ENCODE measurements at places on chromosomes 6 and 20.
A peak's percentile ranks its signal among the peaks of the same experiment; 100 is the strongest.

DNA sequence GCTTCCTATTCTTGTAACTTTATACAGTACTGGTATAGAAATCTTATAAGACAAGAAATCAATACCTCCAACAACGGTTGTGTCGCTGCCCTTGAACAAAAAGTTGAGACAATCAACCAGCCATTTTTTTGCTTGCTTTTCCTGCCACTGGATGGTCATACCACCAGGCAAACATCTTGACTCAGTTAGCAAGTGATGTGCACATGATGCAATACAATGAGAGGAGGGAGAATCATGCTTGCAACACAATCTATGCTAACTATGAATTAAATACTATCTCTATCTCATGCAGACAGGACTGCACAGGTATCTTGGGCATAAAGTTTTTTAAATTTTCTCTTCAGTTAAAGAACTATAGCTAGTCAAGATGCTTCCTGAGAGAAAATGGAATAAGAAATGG lies 877.7 kb upstream of the CITED2 start:
- DNase-seq: no peak

- DNase-seq: no peak
Observed at GRCh38 chr6:73062837-73063236, 162.5 kb downstream of the KHDC1L start.

- DNase-seq: peak; percentile 3
Observed at GRCh38 chr6:26250698-26251044, 114.3 kb upstream of the BTN3A2 start.

DNA sequence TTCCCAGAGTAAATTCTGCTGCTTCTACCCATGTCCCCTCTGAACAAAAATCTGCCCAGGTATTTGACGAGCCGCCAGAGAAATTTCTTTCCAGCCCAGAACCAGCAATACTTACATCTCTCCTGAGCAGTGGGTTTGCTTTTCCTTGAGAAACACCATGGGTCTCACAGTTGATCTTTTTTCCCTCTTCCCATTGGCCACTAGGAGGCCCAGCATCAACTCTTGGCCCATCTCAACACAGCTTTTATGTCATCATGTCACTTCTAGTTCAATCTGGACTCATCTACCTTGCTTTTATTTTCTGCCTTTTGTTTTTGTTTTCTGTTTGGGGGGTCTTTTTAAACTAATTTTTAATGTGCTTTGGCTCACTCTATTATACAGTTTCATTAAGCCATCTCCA lies 18.8 kb downstream of the MAFB start:
- DNase-seq: no peak

DNA sequence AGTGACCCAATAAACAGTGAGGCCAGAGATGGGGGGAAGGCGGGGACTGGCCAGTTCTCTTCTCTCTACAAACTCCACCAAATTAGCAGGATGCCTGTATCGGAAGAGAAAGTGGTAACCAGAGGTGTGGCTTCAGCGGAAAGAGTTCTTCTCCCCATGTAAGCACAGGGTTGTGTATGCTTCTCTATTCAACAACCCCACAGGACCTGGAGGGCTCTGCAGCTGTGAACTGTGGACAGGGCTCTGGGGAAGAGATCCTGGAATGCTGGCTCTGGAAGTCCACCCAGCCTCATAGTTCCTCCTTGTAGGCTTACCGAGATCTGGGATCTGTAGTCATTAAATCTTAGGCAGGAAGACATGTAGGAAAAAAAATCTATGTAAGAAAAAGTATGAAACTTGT lies 186.2 kb downstream of the FOXC1 start:
- no peak for DNase-seq

- DNase-seq: no peak
Observed at GRCh38 chr6:134288538-134289203, 29.2 kb downstream of the SGK1 start.

DNA sequence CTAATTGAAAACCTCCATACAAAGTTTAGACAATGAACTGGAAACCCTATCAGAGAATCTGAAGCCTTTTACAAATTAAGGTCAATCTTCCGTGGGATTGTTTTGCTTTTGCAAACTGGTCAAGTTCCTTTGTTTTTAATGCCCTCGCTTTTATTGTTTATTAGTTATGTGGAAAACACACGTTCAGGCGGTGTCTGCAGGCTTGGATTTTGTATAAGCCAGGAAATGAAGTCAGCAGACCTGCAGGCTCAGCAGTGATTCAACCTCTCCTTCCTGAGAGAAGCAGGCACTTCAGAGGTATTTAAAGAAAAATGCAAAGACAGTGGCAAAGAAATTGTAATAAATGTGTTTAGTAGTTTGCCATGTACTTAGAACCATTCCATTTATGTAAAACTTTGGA lies 103.4 kb upstream of the PDE10A start:
- DNase-seq: no peak

DNA sequence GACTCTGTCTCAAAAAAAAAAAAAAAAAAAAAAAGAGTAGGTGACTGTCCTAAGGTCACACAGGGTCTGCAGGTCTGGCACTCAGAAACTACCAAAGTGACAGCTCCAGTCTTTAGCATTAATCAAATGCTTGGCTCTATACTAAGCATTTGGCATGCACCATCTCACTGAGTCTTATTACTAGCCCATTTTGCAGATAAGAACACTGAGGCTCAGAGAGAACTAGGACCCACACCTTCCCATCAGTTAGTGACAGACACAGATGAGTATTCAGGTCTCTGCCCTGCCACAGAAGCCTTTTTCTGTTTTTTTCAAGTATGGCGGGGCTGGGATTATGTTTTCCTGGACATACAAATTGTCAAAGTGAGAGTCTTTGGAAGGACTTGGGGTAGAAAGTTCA lies 23.1 kb upstream of the VSTM2L start:
- DNase-seq: no peak

GRCh38 chr6:12336121-12336971 lies 46.2 kb downstream of the EDN1 start:
- no peak for DNase-seq

- no peak for DNase-seq
Observed at GRCh38 chr6:10030942-10031537, 383.8 kb downstream of the TFAP2A start.

DNA sequence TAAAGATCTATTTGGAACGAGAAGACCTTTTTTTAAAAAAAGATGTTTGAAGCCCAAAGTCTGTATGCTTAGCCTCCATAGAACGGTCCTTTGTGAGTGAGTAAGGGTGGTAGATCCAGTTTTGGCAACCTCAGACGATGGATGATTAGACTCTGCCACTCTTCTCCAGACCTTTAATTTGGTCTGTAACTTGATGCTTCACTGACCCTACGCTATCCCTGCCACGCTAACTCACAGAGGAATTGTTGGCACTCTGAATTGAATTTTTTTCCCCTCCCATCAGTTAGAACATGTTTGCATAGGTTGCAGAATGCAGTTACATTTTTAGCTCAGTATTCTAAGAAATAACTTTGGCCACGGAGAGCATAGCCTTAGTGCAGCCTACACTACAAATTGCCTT lies 15.8 kb upstream of the DEK start:
- no peak for DNase-seq

GRCh38 chr6:118372413-118372812 lies 175.7 kb upstream of the PLN start:
- DNase-seq: no peak

- DNase-seq: no peak
Observed at GRCh38 chr6:40116832-40117231, 182.6 kb upstream of the MOCS1 start.

DNA sequence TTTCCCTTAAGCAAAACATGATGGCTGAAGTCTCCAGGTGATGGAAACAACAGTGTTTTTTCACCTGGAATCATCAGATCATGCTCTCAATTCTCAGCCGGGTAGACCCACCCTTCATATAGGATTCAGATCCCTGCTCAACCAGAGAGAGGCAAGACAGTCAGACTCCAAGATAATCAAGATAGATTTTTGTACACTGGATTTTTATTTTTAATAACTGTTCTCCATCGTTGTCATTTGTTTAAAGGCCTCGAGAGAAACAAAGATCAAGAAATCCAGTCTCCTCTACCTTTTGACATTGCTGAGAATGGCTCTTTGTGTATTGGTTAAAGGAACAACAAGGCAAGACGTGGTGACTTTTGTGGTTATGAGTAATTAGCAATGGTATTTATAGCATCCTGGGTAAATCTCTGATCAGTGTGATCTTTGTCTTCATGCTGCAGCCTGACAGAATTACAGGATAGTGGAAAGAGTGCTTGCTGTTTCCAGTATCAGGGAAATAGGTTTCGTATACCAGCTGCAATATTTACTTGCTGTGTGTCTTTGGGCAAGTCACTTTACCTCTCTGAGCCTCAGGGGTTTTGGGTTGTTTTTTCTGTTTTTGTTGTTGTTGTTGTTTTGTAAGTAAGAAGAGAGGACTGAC lies 29.9 kb downstream of the ID4 start:
- DNase-seq: no peak

- no peak for DNase-seq
Observed at GRCh38 chr6:120147071-120147871, 797.7 kb upstream of the MAN1A1 start.

DNA sequence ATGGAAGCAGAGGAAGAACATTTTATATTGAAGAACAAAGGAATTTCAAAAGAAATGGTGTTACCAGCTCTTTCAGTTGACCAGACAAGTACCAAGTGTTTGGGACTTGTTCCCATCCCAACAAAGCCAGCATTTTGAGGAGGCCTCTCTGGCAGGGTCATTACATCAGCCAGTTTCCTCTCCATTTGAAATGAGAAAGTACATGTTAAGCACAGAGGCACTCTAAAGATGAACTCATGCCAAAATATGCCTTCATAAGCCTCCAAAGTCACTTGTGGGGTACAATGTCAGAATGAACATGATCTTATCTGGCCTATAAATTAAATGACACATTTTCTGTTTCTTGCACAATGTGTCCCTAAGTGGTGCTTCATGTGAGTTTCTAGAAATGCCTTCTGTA lies 223.9 kb downstream of the PRL start:
- DNase-seq: no peak

DNA sequence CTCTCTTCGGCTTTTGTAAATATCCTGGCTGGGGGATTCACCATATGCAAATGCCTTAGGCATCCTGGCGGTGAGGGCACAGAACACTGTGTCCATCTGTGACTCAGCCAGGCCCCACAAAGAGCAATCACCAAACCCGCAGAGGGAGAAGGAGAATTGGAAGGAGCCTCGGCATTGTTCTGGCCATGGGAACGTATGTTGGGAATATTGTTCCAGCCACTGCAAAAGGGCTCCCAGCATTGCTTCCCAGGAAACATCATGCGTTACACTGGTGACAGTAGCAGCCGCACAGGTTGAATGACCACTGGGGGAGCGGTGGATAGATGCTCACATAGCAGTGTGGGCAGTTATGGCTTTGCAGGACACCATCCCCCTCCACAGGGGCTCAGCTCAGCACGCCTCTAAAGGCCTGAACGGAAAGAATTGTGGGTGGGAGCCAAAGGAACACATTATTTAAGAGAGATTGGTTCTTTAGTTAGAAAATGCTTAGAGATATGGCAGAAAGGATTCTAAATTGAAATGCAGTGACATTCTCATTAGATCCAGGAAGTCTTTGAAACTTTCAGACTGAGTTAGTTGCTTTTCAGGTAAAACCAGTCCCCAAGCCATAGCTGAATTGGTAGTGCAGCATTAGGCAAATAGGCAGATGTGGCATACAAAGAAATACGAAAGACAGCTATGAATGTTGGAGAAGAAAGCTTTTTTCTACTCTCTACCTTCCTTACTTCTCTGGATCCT lies 104.3 kb downstream of the RNF144B start:
- no peak for DNase-seq

GRCh38 chr6:90209527-90209926 lies 87.1 kb downstream of the BACH2 start:
- DNase-seq: no peak

GRCh38 chr6:68094070-68094469 lies 541.0 kb upstream of the ADGRB3 start:
- no peak for DNase-seq

DNA sequence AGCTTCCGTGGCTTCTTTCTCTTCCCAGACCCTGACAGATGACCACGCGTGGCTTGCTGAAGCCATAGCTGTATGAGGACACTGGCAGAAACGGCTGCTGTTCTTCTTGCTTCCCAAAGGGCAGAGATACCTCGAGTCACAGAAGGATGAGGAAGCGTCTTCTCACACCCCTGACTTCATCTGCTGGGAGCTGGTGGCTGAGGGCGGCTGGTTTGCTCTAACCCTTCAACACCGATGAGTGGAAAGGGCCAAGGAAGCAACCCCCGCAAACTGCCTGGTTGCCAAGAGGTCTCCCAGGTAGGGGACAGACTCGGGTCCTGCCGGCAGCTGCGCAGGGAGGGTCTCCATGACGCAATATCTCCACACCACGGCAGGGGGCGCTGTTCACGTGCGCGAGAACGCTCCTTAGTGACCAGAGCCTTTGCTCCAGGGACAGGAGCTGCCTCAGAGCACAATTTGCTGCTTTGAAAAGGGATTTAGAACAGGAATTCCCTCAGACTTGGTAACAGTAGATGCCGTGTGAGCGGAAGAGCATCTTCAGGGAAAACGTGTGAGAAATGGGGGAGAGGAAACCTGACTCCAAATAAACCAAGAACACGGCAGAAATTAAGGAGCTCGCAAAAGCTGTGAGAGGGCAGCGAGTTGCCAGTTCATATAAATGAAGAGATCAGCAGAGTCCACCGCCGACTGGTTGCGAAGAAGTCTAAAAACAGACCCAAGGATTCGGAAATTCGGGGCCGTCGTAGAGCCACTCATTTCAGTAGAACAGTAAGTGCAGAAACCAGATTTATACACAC lies 80.2 kb downstream of the ERMARD start:
- peak; percentile 51 for DNase-seq

DNA sequence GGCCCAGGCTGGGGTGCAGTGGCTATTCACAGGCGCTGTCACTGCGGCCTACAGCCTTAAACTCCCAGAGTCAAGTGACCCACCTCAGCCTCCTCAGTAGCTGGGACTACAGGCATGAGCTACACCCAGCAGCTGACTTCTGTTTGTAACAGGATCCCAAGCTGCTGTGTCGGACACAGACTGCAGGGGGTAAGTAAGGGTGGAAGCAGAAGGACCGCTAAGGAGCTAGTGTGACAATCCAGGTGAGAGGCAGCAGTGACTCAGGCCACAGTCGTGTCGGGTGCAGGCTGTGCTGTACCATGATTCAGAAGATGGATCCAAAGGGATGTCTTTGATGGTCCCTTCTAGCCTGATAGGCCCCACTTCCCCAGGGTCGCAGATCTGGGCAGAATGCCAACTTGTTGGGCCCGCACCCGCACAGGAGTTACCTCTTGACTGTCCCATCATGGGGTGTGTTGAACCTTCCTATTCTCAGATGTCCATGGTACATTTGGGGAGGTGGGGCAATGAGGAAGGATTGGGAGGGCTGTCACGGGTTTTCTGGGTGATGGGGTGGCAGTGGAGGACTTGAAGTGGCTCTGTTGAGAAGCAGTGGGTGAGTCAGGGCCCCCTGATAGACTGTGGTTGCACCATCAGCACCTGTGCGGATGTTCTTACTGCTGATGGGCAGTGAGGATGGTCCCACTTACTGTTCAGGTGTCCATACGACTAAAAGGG lies 25.3 kb downstream of the AAR2 start:
- DNase-seq: no peak
